ENCODE measurements at places on chromosomes 7 and 10.

GRCh38 chr10:95650232-95650631, 6.3 kb downstream of the ALDH18A1 start:
- no peak for DNase-seq

DNA sequence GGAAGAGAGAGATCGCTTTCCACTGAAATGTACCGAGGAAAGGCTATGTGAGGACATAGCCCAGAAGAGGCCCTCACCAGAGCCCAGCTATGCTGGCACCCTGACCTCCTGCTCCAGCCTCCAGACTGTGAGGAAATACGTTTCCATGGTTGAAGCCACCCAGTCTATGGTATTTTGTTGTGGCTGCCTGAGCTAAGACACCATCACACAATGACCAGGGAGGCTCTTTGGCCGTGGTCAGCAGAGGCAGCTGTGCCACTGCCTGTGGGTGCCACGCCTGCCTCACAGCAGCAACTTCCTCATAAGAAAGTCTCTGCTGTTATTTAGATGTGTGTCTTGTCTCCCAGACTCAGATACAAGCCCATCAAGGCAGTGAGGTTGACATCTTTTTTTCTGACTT, 182.7 kb upstream of the PLXNA4 start:
- no peak for DNase-seq

DNA sequence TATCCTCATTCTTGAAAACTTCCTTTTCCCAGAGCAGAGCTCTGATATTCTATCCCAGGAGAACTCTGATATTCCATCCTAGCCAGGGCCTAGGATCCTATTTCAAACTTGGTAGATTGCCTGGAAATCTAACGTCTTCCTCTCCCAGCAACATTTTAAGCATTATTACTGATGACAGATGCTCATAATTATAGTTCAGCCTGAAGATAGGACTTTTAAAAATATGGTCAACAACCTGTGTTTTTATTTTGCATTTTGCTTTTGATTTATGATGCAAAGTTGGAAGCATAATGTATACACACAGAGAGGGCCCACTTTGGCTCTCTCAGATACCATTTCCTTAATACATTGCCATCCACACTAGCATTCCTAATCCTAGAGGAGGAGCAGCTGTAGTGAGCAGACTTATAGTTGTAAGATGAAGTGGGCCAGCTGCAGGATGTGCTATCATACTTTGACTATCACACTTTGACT, 457.4 kb upstream of the TPK1 start:
- DNase-seq = no peak

GRCh38 chr7:50693455-50694130, 89.1 kb downstream of the GRB10 start:
- DNase-seq = no peak

GRCh38 chr7:80183900-80184685, 49.5 kb downstream of the GNAI1 start:
- DNase-seq = no peak

GRCh38 chr10:85510682-85511081, 855.9 kb downstream of the GRID1 start:
- DNase-seq = no peak

DNA sequence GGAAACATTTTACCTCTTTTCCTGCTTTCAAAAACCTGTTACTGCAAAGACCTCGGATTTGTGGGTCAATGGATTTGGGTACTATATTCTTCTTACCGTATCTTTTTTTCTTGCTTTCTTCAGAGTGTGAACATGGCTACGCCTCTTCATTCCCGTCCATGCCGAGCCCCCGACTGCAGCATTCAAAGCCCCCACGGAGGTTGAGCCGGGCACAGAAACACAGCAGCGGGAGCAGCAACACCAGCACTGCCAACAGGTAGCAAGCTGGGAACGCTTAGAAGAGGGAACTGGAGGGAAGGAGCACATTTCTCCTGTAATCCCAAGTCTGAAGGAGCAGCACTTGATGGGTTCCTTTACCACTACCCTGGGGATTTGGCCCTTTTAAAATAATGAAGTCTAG, 20.7 kb downstream of the MXI1 start:
- DNase-seq = no peak

- DNase-seq = peak; percentile 94
Measured at GRCh38 chr7:156751319-156751718, 110.7 kb downstream of the RNF32 start.

Measured in astrocyte of the cerebellum (primary cell).